A172 (cell line): ENCODE measurements at places on chromosomes 16 and 17. TPM values are rescaled to one million over a fixed set of nuclear protein-coding genes. Genes with fewer than 3 reads are reported as not detected.

DLX3 gene
- total RNA-seq = not detected in 2 replicates

SETD1A gene
- total RNA-seq = 3.5 and 3.8 TPM in 2 replicates

TAC4 gene
- not detected in 2 replicates for total RNA-seq

- no peak for DNase-seq
These were observed 12.4 kb downstream of the ZG16B start for GRCh38 chr16:2842340-2843000.

VMO1 gene
- total RNA-seq = not detected in 2 replicates

- no peak for DNase-seq
These were observed 55.4 kb downstream of the COPRS start for GRCh38 chr17:31803494-31804213.

- DNase-seq = no peak
These were observed 5.2 kb upstream of the CDK3 start for GRCh38 chr17:75995385-75995925.

GRCh38 chr17:70366386-70366785, 197.1 kb downstream of the KCNJ2 start:
- DNase-seq = no peak
